ENCODE measurements at places on chromosomes 6 and 20.

DNA sequence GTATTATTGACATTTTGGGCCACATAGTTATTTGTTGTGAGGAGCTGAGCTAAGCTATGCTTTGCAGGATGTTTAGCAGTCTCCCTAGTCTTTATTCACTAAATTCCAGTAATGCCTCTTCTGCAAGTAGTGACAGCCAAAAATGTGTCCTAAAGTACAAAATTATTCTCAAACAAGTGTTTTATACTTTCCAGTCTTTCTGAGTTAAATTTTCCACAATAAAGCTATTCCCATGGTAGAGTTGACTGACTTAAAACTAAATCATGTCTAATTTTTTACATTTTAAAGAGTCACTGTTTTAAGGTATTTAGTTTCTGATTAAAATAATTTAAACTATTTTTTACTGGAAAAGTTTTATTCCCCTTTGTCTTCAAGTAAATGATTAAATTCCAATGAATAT is 717.8 kb upstream of the HS3ST5 start:
- no peak for DNase-seq

DNA sequence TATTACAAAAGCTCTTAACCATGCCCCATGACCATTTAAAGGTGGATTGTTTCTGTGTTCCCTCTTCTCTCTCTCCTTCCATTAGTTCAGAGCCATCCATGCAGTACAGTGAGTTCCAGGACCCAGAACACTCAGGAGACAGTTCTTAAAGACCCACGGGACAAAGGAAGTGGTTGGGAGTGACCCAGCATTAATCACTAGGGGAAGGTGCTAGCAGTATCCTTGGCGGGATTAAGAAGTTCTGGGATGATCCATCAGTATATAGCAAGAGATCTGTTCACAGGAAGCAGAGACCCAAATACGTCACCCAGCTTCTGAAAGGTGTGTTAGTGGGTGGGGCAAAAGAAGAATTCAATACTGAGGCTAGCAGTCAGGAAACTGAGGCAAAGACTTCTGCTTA is 154.1 kb downstream of the PHF3 start:
- DNase-seq: no peak

DNA sequence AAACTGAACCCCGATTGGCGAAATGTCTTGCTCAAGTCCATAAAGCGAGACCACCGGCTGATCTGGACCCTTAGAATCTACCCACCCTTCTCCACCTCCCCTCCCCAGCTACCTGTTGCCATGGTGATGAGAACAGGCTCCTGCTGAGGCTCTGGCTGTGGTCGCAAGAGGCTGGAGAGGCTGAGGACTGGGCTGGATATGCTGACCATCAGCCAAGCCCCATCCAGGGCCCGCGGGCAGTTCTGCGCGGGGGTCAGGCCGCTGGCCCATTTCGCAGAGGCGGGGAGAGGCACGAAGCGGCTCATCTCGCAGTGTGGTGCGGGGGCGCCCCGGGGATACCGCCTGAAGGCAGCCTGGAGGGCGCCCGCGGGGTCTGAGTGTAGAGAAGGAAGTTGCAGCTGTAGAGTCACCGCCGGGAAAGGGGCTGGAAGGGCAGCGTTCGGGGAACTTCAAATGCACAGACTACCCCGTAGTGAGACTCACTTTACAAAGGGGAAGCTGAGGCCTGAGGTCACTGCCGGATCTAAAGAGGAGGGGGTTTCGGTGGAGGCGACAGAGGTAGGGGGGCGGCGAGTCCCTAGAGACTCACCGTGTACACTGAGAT is 671 bp downstream of the TAPBP start:
- DNase-seq: peak; percentile 34

DNA sequence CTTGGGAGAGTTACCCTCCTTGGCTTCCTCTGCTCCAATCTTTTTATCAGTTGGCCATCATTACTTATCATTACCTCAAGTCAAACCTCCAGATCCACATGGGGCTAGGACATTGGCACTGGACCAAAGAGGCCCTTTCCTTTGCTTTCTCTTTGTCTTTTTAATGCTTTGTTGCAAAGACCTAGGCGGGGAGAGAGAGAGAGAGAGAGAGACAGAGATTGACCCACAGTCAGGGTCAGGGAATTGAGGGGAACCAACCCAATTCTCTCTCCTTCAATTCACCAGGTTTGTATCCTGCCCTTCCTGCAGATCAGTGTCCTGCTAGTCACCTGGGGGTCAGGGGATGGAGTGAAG is 3.5 kb upstream of the VEGFA start:
- DNase-seq: no peak

- DNase-seq: no peak
Measured at GRCh38 chr6:163354085-163354484, 60.4 kb upstream of the QKI start.

- no peak for DNase-seq
Measured at GRCh38 chr6:71254323-71254722, 34.3 kb upstream of the OGFRL1 start.

DNA sequence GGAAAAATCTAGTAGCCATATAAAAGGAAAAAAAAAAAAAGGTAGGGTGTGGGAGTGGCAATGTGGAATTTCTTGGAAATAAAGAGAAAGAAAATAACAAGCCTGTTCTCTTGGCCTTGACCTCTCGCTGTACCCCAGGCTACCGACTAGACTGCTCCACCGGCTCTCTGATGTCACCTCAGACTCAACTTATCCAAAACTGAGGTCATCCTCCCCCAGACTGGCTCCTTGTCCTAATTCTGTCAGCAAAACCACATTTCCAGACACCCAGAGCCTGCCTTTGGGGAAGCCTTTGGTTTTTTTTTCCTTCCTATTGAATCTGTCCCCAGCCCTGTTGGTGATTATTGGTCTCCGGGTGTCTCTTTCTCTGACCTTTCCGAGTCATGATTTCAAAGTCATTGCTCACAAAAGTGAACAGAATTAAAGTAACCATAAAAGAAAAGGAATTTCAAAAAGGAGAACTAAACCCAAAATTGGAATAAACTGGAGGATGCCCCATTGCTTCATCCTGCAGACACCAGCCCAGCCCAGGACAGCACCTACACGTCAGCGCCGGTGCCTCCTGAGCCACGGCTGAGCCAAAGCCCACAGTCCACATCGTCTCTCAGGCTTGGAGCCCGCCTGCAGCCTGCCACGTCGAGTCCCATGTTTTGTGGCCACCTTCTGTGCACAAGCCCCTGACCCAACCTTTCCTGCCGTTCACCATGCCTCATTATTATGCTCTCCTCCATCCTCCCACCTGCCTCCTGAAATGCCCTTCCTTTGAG is 170.7 kb downstream of the MYLK4 start:
- DNase-seq: no peak

DNA sequence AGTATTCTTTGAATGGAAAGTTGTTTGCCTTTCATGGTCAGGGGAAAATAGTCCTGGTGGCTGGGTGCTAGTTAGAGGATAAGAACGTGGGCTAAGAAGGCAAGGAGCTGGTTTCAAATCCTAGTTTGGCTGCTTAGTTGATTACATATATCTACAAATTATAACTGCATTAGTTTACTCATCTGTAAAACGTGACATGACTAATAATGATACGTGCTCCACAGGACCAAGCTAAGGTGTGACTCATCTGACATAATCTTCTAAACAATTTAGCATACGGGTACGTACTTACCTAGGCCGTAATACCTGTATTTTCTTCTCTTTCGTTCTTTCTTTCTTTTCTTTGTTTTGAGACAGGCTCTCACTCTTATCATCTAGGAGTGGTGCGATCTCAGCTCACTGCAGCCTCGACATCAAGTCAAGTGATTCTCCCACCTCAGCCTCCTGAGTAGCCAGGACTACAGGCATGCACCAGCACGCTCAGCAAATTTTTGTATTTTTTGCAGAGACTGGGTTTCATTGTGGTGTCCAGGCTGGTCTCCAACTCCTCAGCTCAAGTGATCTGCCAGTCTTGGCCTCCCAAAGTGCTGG is 1274.2 kb upstream of the GJE1 start:
- no peak for DNase-seq

GRCh38 chr6:39035681-39036080 is 12.9 kb upstream of the GLP1R start:
- no peak for DNase-seq

DNA sequence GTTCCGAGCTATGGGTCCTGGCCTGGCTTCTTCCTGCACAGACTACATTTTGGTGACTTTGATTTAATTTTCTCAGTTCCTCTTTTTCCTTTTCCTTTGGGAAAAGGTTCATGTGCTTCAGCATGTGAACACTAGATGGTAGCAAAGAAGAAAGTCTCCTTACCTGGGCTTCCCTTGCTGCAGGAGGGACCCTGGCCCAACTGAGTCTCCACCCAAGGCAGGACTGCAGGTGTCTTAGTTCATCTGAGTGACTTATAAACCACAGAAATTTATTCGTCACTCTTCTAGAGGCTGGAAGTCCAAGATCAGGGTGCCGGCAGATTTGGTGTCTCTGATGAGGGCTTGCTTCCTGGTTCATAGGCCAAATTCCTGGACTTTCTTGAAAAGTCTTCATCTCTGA is 163.2 kb downstream of the SYCP2 start:
- DNase-seq: no peak

DNA sequence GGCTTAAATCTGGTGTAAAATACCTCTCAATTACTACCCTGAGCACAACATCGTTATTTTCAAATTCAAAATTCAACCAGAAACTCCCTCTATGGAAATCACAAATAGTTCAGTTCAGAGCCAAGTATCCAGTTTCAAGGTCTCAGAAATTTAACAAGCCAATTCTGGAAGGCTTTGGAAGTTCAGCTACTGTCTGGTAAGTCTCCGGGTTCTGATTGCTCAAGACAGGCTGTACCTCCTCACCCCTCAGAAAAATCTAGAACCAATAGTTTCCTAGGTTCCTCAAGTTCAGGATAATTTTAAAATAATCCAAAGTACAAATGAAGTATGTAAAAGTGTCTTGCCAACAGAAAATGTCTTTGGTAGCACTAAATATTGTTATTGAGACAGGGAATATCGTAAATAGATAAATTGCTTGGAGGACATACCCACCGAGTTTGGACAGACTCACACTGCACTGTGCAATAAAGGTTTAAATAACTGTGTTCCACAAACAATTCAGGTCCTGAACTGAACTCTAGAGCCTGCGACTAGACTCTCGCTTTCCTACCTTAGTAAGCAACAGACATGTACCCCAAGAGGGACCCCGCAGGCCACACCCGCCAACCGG is 729 bp downstream of the ATG5 start:
- DNase-seq: no peak

GRCh38 chr20:8449123-8449522 is 317.1 kb downstream of the PLCB1 start:
- no peak for DNase-seq

GRCh38 chr6:152705327-152705726 is 7.6 kb downstream of the MYCT1 start:
- no peak for DNase-seq

DNA sequence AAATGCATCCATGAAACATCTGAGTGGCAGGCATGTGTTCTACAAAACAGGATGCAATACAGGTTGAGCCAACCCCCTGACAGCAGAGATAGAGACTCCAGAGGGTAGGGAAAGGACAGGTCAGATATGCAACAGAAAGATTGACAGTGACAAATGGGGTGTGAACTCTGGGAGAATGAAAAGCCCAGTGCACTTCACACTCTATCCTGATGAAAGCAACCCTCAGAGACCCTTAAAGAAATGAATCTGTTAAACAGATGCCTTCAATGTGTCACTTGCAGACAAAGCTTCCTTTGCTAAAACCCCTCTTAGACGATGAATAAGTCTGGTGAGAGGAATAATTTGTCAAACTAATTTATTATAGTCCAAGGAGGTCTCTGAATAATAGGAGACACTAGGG is 89.9 kb downstream of the RFPL4B start:
- DNase-seq: no peak

DNA sequence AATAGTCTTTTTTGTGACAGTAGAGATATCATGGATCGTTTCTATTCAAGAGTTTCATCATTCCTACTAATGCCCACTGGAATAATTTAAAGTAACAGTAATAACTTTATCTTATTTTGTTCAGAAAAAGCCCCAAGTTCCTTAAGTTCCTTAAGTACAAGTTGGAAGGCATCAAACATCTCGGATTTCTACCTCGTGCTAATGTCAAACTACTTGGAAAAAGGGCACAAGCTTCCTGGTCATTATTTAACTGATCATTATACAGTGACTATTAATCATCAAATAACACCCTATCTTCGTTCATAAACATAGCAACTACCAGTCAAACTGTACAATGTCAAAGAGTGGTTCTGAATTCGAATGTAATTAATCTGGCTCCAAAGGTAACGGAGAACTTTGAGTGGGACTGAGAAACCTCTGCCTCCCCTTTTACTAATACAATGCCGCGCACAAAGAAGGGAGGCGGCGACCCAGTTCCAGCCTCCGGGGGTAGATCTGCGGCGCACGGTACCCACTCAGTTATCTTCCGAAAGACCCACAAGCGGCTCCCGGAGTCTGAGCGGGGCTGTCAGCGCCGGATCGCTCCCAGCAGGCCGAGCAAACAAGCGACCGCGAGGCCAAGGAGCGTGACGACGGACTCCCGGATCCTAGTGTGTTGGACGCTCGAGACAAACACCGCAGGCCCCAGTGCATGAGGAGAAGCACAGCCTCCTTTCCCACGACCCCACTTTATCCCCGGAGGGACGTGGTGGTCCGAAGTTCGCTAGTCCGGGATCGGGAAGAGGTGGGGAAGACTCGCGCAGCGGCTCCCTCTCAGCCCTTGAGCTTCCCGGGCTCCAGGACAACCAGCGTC is 716 bp downstream of the SHPRH start:
- DNase-seq: peak; percentile 1

- DNase-seq: no peak
Measured at GRCh38 chr6:143784316-143784715, 58.8 kb upstream of the LTV1 start.

DNA sequence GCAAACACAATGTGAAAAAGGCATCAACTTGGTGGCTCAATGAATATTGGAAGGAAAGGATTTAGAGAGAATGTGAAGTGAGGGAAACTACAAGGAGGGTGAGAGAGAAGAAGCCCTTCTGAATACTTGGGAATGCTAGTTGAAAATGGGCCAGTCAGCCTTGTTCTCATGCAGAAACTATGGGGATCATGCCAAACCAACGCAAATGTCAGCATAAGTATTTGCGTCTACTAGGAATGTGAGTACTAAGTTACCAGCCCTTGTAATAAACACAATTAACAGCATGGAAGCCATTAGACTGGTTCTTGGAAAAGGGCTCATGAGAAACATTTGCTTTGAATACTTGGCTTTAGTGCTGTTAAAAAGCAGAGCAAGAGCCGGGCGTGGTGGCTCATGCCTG is 54.9 kb upstream of the AIG1 start:
- no peak for DNase-seq

All from NCI-H2081 (cell line).